Skin of body (tissue), 3 donors: ENCODE measurements at places on chromosomes 11 and 22. TPM values are rescaled to one million over a fixed set of nuclear protein-coding genes. Genes with fewer than 3 reads are reported as not detected.

AAMDC gene
- total RNA-seq: 18.1 TPM

TTC36 gene
- 0.79 TPM for total RNA-seq

CHADL gene
- 2.8 TPM for total RNA-seq

NECTIN1 gene
- total RNA-seq: 29.9 TPM

FCHSD2 gene
- total RNA-seq: 18.7 TPM

OR52A1 gene
- not detected for total RNA-seq

FLRT1 gene
- total RNA-seq: 1.6 TPM

GRCh38 chr22:26286091-26286820 lies 117.0 kb downstream of the SEZ6L start:
- DNase-seq: no peak

DNA sequence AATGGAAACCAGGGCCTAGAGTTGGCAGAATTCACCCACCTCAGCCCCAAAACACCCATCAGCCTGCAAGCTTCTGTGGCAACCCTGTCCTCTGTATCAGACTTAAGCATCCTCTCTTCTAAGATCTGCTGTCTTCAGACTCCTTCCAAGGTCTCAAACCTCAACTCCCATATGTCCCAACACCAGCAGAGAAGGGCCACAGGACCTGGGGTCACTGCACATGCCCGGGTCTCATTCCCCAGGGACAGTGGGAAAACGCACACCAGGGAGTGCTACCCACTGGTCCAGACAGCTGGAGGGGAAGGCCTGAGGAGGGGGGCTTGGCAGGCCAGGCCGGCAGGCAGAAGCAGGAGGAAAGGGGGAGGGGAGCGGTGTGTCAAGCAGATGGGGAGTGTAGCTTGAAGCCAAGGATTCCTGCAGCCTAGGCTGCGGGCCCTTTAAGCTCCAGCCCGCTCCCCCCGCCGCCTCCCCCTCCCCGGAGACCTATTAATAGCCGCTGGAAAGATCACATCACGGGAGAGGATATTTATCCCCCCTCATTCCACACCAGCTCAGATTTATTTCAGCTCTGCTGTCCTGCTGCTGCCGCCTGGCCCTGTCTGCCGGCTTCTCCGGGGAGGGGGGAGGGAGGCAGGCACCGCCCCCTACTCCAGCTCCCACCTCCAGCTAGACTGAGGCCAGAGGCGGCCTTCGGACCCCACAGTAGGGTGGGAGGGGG lies 16.7 kb downstream of the BCL9L start:
- DNase-seq: peak; percentile 98

DNA sequence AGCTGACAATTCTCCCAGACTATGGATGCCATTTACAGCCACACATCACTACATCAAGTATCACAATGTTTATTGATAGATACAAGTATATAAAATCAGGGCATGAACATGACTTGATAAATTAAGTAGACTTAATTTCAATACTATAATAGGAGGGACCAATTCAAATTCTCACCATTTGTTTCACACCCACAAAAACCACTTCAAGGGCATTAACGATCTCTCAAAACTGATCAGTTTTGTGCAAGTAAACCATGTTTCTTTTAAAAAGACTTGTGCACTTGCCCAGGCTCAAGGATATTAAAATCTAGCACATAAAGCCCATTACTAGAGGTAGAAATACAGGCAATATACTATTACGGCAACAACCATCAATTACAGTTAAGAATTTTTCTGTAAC lies 11.7 kb downstream of the EIF4G2 start:
- DNase-seq: no peak

DNA sequence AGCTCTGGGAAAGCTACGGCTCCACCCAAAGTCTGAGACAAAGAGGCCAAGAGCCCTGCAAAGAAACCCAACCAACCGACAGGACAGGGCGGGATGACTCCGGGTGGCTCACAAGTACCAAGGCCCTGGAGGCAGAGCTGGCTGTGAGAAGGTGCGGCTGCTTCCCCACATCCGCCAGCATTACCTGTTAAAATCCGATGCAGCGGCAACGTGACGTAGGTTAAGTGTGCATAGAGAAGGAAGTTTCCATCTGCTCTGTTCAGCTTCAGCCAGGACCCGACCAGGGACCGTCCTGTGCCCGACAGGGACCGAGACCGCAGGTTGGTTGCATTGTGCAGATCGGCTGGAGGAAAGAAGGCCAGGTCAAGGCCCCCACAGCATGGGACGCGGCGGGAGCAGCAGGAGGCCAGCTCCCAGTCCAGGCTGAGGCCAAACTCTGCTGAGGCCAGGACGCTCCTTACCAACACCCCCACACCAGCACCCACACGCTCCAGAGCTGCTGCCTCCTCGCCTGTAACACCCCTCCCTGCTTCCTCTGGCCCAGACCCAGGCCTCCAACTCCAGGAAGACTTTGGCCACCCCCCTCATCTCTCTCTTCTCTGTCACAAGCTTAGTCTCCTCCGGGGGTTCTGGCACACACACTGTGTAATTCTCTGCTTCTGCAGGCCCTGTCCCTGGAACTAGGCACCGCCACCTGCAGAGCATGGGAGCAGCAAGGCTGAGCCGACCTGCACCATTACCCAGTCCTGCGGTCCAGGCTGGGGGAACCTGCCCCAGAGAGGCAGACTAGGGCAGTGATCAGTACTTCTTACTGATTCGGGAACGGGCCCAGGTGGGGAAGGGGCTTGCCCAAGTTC lies 34.1 kb downstream of the NUP50 start:
- no peak for DNase-seq

GRCh38 chr11:35185696-35186095 lies 46.7 kb downstream of the CD44 start:
- DNase-seq: no peak

DNA sequence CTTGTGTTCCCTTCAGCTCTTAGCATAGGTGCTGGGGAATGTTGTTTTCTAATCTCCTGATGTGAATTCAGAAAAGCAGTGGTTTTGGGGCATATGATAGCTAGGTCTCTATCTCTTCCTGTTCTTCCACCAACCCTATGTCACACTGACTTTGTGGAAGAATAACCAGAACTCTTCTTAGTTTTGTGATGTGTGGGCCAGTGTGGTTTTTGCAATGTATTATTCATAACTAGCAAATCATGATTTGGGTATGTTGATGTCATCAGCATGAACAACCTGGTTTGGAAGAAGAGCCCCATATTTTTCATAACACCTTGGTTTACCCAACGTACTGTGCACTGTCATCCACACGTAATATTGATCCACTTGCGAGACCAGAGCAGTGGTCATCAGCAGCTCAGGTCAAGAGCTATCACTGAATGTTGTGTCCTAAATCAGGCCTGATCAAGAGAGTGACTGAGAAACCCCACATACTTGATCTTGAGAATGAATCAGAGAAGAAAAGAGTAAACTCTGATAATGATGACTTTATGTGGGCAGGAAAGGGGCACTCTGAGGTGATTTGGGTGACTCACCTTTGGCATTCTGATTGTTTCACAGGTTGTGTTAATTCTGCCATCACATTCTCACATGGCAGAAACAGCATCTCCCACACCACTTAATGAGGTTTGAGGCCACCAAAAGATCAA lies 19.4 kb upstream of the MS4A6E start:
- no peak for DNase-seq

GRCh38 chr11:7826324-7826723 lies 29.6 kb upstream of the OR5P2 start:
- no peak for DNase-seq

- no peak for DNase-seq
Observed at GRCh38 chr22:30984317-30984716, 15.3 kb downstream of the TUG1 start.

DNA sequence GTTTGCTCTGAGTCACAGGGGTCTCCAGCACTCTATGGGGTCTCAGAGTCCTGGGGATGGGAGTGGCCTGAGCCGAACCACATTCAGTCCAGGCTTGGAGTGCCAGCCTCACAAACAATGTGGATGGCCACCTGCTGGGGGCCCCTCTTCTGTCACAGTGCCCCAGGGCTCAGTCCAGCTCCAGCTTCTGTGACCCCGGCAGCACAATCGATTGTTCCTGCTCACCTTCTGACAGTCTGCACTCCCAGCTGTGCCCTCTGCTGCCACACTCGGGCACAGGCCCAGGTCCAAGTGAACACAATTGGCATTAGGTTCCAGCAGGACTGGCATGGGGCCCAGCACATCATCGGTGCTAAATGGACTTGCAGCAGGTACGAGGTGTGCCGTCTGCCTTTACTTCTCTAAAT lies 84.8 kb downstream of the TP53I11 start:
- no peak for DNase-seq

GRCh38 chr22:49884503-49885260 lies 31.0 kb downstream of the ZBED4 start:
- DNase-seq: no peak

- DNase-seq: no peak
Observed at GRCh38 chr11:71241721-71242259, 10.6 kb downstream of the SHANK2 start.

DNA sequence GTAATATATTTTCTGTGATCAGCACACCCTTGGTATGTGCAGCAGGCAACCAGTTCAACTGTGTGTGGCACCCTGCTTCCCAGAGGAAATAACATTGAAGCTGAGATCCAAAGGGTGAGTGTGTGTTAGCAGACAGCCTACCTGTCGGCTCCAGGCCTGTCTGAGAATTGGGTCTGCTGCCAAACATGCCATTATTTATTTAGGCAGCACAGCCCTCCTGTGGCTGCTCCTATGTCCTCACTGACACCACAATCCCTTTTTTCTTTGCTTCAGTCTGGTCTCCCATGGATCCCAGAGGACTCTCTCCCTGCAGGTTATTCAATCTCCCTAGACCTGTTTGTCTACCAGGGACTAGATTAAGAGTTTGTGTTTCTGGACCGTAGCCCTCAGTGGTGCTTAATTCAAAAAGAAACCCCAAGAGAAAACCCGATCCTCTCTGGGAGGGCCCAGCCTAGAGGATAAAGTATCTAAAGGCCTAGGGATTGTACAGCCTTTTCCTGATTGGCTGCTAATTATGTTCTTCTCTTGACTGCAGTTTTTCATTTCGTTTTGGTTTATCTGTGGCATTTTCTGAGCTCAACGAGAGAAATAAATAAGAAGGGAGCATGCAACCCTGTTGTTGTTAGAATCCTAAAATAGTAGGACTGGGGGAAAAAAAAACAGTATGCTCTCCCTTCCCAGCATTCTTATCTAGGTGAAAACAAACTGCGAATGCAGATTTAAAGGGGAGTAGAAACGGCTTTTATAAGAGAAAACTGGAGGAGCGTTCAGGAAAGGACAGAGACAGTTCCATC lies 24.1 kb downstream of the KCNE3 start:
- no peak for DNase-seq

DNA sequence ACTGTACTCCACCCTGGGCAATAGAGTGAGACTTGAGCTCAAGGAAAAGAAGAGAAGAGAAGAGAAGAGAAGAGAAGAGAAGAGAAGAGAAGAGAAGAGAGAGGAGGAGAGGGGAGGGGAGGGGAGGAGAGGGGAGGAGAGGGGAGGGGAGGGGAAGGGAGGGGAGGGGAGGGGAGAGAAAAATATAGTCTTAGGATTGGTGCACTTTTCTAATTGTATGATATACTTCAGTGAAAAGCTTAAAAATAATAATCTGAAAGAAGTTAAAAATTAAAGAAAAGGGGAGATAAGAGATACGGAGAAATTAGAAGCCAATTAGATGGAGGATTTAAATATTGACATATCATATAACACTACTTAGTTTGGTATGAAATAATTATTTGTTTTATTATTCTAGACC lies 19.3 kb downstream of the OR52A5 start:
- DNase-seq: no peak
